NCI-H2029 (cell line): ENCODE measurements at places on chromosomes 7 and 10.
A peak's percentile ranks its signal among the peaks of the same experiment; 100 is the strongest.

- no peak for DNase-seq
These were observed 60.1 kb downstream of the ZRANB1 start for GRCh38 chr10:125002047-125002422.

GRCh38 chr7:96738705-96739104 lies 29.1 kb upstream of the SEM1 start:
- DNase-seq, result no peak

DNA sequence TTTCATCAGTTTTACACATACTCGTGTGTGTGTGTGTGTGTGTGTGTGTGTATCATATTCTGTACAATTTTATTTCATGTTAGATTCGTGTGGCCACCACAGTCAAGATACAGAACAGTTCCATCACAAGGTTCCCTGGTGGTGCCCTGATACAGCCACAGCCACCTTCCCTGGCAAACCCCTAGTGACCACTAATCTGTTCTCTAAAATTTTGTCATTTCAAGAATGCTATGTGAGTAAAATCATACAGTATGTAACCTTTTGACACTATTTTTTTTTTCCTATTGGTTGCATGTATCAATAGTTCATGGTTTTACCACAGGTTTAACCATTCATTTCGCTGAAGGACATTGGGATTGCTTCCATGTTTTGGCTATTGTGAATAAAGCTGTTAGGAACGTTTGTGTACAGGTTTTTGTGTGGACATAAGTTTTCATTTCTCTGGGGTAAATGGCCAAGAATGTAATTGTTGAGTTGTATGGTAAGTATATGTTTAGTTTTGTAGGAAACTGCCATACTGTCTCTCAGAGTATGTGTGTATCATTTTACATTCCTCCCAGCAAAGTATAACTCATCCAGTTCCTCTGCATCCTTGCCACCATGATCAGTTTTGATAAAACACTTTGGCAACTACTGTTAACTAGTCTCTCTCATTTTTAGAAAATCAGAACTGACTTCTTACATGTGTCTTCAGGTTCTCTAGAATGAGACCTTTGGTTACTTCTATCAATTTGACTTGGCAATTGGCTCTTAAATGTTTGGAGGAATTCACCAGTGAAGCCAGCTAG lies 20.6 kb downstream of the KLHDC10 start:
- DNase-seq, result no peak

GRCh38 chr7:36601601-36602000 lies 122.7 kb downstream of the AOAH start:
- no peak for DNase-seq

- DNase-seq, result no peak
These were observed 18.7 kb upstream of the PCBD1 start for GRCh38 chr10:70906953-70907636.

DNA sequence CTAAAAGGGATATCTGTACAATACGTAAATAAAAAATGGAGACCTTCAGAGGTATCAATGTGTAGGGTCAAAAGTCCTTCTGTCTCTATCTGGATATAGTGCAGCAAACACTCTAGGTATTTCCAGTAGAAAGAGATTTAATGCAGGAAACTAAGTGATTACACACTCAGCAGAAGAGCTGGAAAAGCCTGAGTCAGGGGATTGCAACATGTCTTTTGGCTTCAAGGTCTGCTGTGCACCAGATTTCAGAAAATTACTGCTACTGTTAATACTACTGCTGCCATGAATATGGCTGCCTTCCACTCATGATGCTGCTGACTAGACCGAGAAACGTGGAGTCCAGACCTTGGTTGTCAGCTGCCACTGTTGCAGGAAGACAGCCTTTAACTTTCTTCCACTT lies 94.9 kb upstream of the DLX6 start:
- DNase-seq, result no peak

- DNase-seq, result no peak
These were observed 291.8 kb downstream of the CRPPA start for GRCh38 chr7:16129431-16130110.

- no peak for DNase-seq
These were observed 66.1 kb upstream of the RNF148 start for GRCh38 chr7:122768827-122769226.

- DNase-seq, result no peak
These were observed 326.9 kb downstream of the KIF20B start for GRCh38 chr10:90028312-90028711.

DNA sequence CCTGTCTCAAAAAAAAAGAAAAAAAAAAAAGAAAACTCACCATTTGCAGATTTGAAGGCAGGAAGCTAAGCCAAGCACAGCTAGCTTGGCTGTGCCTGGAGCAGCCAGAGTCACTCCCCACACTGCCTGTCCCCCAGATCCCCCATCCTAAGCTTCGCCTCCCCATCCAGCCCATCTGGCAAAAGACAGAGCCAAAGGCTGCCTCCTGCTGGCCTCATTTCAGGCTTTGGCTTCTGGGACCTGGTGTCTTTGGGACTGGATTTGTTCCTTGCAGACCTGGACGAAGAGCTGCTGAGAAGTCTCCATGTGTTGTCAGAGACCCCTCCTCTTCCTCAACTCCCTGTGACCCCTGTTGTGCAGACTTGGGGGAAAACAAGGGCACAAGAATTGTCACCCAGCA lies 8.1 kb downstream of the ASL start:
- no peak for DNase-seq

- DNase-seq, result no peak
These were observed 130.7 kb upstream of the NOBOX start for GRCh38 chr7:144534196-144534595.

- DNase-seq, result no peak
These were observed 328.9 kb downstream of the PRPF18 start for GRCh38 chr10:13915710-13916109.

- DNase-seq, result no peak
These were observed 26.5 kb upstream of the TMEM254 start for GRCh38 chr10:80051993-80052392.

DNA sequence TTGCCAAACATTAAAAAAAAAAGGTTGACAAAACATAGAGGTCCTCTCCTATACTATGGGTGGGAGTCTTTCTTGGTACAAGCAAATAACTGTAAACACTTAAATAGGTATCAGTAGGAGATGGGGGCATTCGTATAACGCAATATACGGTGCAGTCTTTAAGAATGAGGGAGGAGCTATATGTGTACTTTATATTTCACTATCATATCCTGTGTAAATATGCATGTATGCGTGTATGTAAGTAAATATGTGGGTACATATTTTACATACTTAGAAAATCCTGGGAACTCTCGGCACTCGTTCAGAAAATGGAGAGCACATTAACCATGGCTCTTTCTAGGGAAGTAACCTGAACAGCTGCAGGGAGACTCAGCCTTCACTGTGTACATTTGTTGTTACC lies 82.0 kb upstream of the LRRC18 start:
- no peak for DNase-seq

GRCh38 chr10:46298477-46299285 lies 11.9 kb downstream of the ANTXRL start:
- no peak for DNase-seq

DNA sequence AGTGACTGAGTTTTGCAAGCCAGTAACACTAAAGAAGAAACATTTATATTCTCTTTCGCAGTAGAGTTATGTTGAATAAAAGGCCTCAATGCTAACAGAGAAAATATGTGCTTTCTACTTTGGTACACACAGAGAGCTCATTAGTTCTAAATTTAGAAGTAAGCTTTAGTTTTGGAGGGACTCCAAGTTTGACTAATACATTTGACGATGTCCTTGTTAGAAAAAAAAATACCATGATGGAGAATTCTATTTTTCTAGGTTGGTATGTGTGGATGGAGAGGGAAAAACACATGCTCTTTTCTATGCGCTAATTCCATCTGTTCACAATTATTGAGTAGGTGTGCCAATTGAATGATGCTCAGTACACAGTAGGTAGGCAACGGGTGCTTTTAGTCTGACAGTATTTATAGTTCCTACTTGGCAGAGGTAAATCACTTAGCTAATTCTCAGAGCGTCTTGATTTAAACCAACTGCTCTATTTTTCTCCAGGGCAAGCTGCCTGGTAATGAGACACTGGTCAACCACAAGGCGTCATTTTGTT lies 327.2 kb upstream of the AKR1E2 start:
- no peak for DNase-seq

DNA sequence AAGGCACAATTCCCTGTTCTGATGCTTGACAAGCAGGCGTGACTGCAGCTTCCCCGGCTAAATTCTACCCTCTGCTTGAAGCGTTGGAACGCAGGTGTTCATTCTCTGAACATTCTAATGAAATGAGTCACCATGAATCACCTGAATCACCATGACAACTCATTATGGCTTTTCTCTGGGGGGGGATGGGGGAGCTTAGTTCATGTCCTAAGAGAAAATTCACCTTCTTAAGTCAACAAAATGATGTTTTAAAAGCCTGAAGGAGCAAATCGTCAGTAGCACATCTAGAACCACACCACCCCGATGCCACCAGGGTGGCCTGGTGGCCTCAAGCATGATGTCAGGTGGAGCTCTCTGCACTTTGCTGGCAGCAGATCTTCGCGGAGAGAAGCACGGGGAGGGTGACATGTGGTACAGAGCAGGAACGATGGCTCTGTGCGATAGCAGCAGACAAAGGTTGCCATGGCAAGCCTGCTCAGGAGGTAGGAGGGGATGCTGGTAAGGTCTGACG lies 33.7 kb downstream of the DDC start:
- peak; percentile 48 for DNase-seq

DNA sequence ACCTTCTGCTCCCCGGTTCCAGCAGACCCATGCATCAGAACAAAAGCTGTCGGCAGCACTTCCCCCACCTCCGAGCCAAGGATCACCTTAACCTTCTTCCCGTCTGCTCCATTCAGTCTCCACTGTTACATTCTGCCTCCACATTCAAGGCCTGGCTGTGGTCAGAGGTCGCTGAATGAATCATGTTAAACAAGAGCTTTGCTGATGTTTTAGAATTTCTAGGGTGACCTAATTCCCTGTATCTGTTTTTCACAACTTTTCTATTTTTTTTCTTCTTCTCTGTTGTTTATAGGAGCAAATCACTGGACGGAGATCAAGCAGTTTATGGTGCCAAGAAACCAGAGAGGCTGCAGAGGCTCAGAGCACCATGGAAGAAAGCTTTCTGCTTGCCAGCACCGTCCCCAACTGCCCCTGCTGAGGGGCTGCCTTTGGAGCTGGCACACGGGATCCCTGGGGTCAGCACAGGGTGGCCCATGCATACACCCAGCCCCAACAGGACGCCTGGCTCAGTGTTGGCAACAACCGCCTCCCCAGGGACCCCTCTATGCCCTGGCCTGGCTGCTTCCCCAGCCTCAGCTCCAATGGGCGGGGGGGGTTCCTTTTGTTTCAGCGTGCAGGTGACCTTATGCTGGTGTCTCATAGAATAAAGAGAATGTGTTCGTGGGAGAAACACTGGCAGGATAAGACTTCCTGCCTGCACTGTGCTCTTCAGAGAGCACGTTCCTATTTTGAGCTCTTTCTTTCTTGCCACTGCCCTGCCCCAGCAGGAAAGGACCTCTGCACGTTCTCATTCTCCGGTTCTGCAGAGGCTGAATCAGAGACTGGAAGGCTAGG lies 182.7 kb upstream of the LYZL2 start:
- no peak for DNase-seq

DNA sequence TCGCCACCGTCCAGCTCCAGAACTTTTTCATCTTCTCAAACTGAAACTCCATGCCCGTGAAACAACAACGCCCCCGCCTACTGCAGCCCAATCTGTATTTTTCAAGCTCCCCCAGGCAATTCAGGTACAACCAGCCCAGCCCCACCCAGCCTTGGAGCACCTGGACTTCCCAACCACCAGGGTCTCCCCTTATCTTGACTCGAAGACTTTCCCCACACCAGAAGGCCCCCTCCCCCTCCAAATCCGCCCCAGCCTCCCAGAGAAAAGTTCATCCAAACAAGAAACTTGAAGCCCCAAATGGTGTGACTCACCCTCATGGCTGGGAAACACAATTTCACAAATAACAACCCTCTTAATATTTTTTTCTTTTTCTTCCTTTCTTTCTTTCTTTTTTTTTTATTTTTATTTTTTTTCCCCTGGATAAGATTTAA lies 10.6 kb downstream of the ZCCHC24 start:
- DNase-seq, result no peak

DNA sequence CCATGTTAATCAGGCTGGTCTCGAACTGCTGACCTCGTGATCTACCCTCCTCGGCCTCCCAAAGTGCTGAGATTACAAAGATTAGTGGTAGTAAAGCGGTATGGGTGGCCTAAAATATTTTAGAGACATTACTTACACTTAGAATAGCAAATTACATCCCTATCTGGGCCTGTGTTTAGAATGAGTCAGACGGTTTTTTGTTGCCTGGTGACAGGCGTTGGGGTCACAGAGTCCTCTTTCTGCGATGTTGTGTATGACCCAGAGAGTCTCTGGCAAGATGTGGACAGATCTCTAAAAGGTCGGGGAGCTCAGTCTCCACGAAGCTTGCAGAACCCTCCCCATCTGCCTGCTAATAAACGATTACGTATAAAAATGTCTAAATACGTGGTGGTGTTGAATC lies 39.6 kb upstream of the PRKCQ start:
- DNase-seq, result no peak

- no peak for DNase-seq
These were observed 42.0 kb upstream of the PDLIM1 start for GRCh38 chr10:95332666-95333249.

DNA sequence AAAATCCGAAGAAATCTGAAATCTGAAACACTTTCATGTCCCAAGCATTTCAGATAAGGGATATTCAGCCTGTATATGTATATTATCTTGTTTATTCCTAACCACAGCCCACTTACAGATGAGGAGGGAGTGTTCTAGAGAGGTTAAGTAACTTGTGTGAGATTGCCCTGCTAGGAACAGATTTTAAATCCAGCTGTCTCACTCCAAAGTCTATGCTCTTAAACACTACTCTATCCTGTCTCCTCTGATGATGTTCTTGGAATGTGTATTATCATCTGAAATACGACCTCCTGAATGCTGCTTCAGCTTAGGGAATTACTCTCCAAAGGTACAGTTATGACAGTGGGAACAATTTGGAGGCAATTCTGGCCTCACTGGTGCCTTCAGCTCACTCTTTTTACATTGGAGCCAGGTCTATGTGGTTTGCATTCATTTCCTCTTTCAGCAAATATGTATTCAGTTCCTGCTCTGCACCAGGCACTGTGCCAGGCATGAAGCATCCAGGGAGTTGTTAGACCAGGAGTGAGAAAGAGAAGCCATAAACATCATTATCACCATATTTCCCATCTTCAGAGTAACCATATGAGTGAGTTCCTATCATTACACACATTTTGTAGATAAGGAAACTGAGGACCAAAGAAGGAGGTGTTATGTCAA lies 70.2 kb downstream of the NOC3L start:
- peak; percentile 58 for DNase-seq

DNA sequence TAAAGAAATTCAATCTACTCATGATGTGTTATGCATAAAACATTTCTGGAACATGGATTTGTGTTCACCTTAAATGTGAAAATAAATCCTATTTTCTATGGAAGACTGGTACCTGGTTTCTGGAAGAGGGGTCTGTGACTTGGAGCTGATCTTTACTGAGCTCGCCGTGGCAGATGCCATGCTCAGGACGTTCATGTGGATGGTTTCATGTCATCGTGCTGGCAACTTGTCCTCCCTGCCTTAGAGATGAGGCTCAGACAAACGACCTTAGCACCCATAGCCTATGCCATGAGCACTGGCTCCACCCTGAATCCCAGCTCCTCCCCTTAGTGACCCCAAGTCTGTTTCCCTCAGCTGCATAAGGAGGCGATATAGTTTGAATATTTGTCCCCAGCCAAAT lies 7.3 kb downstream of the PPIF start:
- DNase-seq, result no peak

- peak; percentile 87 for DNase-seq
These were observed 107.1 kb downstream of the ABLIM1 start for GRCh38 chr10:114550756-114551635.
